ENCODE measurements at places on chromosomes 1 and 21.

DNA sequence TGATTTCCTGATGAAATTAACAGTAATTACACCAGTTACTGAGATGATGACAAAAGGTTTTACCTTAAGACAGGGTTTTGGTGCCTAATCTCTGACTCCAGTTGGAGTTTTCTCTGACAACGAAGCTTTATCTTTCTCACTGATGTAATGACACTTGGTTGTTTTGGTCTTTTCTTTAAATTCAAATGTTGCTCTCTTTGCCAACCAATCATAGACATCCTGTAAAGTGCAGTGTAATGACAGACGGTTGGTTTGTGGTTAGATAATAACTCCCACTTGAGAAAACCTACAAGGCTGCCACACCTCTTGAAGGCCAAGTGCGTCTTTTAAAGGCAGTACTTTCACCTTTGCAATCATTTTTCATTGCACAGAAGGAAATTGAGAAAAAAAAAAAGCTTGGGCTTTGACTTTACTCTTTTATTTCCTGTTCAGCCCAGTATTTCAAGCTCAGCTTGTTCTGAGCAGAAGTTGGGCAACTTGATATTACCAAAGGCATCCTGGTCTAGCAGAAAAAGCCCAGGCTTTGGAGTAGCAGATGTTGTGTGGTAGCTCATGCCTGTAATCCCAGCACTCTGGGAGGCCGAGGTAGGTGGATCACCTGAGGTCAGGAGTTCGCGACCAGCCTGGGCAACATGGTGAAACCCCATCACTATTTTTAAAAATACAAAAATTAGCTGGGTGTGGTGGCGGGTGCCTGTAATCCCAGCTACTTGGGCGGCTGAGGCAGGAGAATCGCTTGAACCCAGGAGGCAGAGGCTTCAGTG lies 14.9 kb downstream of the PDIK1L start:
- peak; percentile 55 for DNase-seq

DNA sequence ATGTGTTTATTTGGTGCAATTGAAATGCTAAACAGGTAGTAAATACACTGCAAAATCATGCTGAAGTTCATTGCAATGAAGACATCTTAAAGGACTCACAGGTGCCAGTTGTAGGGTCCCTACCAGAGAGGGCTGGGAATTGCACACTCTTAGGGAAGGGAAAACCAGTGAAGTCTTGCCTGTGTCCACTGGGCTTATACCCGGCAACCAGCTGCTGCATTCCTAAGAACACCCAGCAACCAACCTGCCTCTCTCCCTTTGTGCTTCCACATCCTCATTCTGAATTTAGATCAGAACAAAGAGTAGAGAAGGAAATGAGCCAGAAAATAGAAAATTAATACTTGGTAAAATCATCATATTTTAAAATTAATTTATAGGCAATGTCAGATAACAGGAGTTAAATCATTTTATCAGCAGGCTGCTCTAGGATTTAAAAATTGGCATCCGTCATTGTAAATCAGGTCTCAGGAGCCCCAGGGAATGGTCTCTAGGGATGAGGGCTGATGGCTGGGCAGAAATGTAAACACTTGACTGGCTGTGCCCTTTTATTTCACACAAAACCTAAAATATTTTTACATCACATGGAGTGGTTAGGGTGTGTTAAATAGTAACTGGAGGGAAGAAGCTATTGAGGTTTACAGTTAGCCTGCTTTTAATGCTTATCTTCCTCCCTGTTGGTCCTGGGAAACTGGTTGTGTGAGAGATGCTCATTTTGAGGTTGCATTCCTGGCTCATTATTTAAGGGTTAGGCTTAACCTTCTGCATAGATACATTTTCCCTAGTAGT lies 31.3 kb downstream of the PTGFRN start:
- no peak for DNase-seq

DNA sequence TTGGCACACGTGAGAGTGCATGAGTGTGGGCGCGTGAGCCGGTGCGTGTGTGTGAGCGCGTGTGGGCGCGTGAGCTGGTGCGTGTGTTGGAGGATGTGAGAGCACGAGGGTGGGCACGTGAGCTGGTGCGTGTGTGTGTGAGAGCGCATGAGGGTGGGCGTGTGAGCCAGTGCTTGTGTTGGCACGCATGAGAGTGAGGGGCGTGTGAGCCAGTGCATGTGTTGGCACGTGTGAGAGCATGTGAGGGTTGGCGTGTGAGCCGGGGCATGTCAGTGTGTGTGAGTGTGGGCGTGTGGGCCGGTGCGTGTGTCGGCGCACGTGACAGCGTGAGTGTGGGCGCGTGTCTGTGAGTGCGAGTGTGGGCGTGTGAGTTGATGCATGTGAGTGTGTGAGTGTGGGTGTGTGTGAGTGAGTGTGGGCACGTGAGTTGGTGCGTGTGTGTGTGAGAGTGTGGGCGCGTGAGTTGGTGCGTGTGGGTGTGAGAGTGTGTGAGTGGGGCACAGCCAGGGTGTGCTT lies 45.7 kb upstream of the ARHGEF16 start:
- no peak for DNase-seq

DNA sequence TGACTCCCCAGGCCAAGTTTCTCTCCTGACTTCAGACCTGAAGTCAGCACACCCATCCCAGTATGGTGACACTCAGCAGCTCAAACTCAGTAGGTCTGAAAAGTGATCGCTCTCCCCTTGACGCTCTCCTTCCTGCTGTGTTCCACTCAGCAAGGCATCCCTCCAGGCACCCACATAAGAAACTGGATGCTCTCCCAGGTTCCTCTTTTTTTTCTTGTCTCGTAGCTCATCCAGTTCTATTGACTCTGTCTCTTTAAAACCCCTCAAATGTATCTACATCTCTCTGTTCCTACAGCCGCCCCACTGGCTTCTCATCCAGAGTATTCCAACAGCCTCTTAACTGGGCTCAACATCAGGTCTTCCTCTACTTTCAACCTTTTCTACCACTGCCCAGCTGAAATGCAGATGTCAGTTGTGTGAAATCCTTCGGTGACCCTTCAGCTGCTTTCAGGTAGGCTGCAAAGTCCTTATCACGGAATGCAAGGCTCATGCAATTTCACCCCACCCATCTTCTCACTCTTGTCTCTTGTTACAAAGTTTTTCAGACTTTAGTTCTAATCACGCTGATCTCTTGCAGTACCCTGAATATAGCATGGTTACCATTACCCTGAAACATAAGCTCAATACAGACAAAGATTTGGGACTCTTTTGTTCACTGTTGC lies 286.2 kb upstream of the POU3F1 start:
- no peak for DNase-seq

GRCh38 chr1:154344977-154345837 lies 19.9 kb downstream of the ATP8B2 start:
- no peak for DNase-seq

DNA sequence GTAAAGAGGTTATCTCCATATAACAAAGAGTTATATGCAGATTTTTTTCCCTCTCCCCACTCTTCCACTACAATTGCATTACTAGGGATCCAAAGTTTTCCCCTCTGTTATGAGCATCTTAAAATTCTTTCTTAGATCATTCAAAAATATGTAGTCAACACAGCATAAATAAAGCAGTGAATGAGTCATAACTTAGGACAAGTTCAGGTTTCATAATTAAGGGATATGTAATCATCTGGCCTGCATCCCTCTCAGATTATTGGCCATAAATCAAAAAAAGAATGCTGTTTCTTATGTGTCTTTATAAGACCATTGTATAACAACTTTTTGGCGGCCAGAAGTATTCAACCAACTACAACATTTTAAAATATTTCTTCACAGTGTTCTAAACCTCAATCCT lies 1526.1 kb downstream of the KCNT2 start:
- DNase-seq = no peak

DNA sequence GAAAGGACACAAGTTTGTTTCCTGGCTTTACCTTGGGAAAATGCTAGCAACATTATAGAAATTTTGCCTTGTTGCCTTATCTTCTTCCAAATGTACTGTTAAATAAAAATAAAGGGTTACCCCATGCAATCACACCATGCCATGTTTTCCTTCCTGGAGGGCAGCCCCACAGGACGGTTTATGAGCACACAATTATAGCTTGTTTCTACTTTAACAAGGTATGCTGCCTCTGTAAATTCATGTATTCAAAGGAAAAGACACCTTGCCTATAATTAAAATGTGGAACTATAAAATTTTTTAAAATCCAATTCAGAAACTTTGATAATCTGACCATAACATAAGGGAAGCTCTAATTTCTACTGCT lies 63.4 kb downstream of the CAPN2 start:
- no peak for DNase-seq

DNA sequence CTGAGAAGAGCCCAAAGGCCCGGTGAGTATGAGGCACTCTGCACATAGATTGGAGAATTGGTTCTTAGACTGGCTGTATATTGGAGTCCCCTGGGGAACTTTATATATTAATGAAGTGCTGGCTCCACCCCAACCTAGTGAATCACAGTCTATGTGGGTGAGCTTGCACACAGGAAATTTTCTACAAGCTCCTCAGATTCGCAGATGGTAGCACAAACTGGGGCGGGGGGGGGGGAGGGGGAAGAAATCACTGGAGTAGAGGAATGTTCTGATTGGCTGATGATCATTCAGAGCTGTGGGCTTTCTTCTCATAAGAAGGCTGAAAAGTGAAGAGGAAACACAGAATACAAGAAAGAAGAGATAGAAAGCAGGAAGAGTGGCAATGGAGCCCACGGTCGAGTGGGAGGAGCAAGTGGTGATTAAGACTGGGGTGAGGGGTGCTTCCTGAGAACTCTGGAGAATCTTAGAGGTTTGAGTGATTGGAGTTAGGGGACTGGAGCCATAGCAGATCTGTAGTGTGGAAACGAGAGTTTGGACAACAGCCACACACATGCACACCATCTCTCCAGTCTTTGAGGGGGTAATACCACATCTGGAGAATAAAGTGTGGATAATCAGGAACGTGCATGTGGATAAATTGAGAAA lies 465.9 kb upstream of the DAB1 start:
- DNase-seq = no peak

GRCh38 chr21:44297525-44298290 lies 2.1 kb upstream of the PFKL start:
- DNase-seq = peak; percentile 58

GRCh38 chr1:61046434-61046833 lies 35.9 kb upstream of the NFIA start:
- no peak for DNase-seq

GRCh38 chr1:35588197-35588910 lies 15.2 kb downstream of the TFAP2E start:
- DNase-seq = no peak

DNA sequence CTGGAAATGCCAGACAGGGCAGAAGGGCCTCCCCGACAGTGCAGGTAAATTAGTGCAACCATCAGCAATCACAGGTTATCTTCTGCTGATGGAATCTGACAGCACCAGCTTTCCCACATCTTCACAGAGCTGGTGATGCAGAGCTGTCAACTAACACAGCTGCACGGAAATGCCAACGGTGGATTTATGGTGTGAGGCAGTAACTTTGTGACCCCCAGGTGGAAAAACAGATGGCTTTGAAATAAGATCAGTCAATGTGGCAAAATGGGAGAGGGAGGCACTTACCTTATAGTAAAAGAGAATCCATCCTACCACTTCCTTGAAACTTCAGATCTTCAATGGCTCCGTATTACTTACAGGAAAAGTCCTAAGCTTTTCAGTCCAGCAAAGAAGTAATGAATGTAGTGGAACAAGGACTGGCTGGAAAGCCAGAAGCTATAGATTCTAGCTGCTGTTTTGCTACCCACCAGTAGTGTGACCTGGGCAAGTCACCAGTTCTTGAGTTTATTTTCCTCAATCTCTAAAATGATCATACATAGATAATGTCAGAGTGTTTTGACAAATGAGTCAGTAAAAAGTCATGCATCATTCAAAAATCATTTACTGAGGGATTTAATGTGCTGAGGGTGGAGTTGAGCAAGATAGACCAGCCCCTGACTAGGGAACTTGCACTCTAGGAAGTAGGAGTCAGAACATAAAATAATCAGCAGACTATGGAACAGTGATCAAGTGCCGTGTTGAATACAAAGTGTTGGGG lies 245.7 kb upstream of the JUN start:
- no peak for DNase-seq

DNA sequence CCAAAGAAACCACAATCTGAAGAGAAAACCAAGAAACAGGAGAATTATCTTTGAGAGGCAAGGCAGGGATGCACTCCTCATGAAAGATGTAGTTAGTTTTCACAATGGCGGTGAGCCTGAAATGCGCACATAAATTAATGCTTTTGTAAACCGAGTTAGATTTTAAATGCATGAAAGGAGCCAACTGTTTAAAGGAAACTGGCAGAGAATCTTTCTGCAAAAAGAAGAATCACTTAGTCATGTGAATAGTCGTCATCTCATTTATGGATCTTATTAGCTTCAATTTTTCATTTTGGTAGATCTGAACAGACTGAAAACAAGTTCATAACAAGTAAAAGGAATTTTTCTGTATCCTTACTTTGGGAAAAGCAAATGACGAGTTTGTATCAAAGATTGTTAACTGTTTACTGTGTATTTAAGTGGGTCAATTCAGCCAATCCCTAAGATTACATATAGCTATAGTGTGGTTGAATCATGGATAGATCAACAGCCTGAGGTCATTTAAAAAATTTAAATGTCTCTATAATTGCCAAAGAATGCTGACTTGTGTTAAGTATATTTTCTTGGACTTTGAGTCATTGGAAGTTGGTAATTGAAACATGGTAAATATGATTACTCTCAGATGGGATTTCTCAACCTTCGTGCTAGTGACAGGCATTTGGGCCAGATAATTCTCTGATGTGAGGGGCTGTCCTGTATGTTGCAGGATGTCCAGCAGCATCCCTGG lies 226.6 kb upstream of the KAZN start:
- no peak for DNase-seq

DNA sequence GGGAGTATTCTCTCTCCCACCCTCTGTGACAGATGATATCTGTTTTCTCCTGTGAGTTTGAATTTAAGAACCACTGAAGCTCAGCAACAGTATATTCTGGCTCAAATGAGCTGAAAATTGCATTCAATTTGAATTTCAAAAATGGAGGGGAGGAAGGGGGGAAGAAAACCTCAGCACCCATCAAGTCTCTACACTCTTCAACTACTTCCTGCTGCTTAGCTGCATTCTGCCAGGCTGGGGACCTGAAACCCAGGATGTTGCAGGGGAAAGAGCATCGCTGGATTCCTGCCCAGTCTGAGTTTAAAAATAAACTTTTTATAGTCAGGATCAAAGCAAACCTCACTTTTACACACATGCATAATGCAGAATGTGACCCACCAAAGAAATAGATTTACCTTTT lies 214.3 kb upstream of the ESRRG start:
- no peak for DNase-seq

- no peak for DNase-seq
Measured at GRCh38 chr1:211320980-211321379, 5.7 kb upstream of the TRAF5 start.

GRCh38 chr1:114353262-114353661 lies 157.7 kb downstream of the TRIM33 start:
- DNase-seq = peak; percentile 10

All from GM12864 (cell line).